ENCODE measurements at places on chromosomes 12 and 14. TPM values are rescaled to one million over a fixed set of nuclear protein-coding genes. Genes with fewer than 3 reads are reported as not detected.
A peak's percentile ranks its signal among the peaks of the same experiment; 100 is the strongest.

GRCh38 chr14:50830044-50830931 lies 674 bp downstream of the NIN start:
- peak; percentile 59 for DNase-seq

IFI27L1 gene
- total RNA-seq: 11.2 TPM

DNA sequence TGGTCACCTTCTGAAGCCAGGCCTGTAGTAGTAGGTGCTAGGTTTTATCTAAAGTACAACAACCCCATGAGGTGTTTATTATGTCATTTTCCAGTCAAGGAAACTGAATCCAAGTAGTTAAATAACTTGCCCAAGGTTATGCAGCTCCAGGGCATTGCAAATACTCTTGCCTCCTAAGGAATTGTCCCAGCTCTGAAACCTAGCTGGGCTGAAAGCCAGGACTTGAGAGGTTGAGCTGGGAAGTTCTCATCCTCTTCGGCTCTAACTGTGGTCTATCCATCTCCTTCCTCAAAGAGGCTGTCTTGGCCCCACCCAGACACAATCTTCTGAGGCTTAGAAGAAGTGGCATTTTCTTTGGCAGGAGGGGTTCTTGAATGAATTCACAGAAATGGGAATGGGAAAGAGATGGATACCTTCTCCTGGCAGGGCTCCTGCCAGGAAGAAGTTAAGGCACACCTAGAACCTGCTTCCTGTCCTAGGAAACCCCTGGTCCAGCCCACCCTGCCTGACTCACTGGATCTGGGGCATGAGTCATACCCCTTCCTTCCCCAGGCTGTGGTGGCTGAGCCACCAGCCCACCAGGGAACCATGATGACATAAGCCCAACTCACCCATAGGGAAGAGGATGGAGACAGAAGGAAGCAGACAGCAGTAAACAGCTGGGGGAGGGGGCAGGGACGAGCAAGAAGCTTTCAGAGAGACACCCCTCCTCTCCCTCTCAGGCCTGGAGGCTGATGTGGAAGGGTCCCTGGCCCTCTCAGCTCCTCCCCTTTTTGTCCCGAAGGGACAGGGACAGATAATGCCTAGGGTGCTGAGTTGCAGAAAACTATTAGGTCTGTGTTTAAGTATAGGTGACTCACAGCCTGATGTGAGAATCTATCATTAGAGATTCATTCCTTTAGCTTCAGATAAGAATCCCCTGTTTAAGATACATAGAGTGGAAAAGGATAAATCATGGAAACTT lies 2.1 kb upstream of the PLEK2 start:
- DNase-seq: no peak

TAS2R42 gene
- not detected for total RNA-seq

DNA sequence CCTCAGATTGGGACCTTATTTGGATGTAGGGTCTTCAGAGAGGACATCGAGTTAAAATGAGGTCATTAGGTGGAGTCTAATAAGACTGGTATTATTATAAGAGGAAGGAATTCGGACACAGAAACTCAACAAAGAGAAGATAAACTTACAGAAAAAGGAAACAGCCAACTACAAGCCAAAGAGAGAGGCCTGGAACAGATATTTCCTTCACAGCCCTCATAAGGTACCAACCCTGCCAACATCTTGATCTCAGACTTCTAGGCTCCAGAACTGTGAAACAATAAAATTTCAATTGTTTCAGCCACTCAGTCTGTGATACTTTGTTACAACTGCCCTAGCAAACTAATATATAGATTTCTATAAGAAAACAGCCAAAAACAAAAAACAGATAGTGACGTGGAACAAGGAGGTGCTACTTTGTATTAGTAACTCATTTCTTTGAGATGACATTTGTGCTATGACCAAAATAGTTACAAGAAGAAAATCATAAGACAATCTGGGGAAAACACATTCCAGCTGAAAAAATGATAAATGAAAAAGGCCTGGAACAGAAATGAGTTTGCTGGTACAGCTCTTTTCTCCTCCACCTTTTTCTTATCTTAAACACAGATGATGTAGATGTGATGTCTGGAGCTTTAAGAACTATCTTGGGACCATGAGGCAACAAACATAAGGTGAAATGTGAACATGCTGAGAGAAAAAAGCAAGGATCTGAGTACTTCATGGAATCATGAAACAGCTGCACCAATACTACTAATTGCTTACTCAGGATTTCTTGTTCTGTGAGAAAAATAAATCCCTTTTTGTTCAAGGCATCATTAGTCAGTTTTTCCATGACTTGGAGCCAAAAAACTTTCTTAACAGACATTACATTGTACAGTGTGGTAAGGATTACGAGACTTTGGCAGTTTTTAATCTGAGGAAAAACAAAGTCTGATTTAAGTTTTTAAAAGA lies 243.2 kb downstream of the ANO6 start:
- DNase-seq: peak; percentile 58

DNA sequence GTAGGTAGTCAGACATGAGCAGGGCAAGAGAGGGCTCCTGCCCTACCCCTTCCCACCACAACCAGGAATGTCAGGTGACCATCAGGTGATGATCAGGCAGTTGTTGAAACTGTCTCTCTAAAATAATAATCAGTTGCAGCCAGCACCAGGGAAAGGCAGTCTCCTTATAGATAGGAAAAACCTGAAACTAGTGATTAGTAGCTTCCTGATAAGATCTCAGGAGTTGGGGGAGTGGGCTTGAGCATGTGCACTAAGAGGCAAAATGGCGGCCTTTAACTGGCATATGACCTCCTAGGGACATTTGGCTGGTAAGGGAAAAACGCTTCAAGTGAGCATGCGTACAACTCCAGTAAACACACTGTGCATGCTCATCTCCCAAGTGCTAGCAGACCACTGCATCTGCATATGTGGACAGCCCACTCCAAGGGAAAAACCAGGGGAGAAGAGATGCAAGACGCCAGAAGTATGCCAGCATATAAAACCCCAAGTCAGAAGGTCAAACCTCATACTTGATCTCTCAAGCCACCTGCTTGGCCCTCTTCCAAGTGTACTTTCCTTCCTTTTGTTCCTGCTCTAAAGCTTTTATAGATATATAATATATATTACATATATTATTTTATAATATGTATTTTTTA lies 37.1 kb downstream of the TGFB3 start:
- no peak for DNase-seq

Data from SK-MEL-5 (cell line).